ENCODE measurements at places on chromosomes 5 and 9.

DNA sequence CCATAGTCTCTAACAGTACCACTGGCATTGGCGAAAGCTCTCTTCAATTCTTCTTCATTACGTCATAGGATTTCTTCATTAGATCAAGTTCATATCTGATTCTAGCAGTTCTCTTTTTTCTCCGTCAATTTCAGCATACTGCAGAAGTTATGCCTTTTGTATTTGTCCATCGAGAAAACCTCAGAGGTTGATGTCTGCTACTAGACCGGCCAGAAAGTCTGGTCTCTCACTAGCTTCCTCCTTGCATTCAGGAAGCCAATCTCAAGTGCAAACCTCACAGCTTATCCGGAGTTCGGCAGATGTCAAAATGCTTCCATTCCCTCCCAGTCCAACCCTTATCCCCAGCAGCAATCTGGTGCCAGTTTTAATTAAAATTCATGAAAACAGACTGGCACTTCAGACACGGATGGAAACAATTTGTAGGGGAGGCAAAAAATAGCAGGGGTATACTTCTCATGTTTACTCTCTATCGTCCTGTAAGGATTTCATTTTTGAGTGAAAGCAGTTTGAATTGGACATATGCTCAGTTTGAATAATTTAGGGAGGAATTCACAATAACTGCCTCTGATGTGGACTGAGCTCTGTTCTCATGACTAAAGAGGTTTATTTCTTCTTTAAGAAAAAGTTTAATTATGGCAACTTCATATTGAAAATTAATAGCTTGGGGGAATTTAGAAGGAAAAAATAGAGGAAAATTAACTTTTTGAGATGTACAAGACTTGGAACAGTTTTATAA lies 56.4 kb upstream of the TMC1 start:
- no peak for DNase-seq

- no peak for DNase-seq
Observed at GRCh38 chr5:118176146-118176545, 812.2 kb downstream of the DTWD2 start.

DNA sequence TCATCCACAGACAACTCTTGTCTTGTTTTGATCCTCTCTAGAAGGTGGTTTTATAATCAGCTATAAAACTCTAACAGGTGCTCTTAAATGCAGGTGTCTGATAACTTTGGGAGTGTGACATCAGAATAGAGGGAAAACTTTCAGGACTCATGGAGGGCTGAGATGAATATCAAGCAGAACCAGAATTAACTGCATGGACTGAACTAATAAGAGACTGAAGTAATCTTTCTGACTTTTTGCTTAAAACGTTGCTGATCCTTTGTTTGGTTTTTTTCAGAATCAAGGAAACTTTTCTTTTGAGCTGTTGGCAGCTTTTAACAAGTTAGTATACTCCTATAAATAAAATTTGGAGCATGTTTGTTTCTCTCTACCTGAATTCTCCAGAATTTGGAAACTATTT lies 2.3 kb upstream of the OR2V2 start:
- DNase-seq = no peak

- DNase-seq = no peak
Observed at GRCh38 chr9:79104951-79105350, 466.8 kb upstream of the TLE4 start.

- no peak for DNase-seq
Observed at GRCh38 chr9:108056084-108056804, 566.7 kb upstream of the KLF4 start.

DNA sequence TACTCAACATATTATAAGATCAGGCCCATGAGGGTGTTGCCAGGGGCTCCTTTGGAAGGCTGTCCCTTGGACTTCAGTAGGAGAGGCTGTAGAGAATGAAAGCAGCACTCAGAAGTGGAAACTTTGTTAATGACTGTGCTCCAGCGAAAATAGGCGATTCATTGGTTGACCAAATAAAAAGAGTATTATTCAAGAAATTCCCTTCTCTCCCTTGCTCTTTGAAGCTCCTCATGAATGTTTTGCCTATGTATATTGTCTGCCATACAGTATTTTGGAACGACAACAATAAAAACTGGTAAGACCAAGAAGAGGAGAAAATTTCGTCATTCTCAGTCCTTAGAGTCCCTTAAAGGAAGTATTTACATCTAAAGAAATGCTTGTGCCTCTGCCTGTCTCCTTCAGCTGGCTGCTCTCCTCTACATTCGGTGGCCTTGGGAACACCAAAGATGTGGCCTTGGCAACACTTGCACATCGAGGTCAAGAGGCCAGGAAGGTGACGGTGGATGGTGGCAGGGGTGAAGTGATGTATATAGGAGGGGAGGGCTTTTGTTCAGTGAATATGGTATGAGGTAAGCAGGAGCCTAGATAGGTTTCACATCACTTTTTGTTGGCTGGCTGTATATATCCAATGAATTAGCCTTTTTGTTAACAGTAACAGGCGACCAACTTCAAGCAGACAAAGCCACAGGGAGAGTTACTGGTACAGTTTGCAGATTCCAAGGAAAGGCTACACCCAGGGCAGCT lies 95.0 kb upstream of the ACTBL2 start:
- no peak for DNase-seq

GRCh38 chr5:71971862-71972261 lies 135.4 kb upstream of the MAP1B start:
- DNase-seq = no peak

- DNase-seq = no peak
Observed at GRCh38 chr5:62937661-62938558, 359.3 kb downstream of the LRRC70 start.

DNA sequence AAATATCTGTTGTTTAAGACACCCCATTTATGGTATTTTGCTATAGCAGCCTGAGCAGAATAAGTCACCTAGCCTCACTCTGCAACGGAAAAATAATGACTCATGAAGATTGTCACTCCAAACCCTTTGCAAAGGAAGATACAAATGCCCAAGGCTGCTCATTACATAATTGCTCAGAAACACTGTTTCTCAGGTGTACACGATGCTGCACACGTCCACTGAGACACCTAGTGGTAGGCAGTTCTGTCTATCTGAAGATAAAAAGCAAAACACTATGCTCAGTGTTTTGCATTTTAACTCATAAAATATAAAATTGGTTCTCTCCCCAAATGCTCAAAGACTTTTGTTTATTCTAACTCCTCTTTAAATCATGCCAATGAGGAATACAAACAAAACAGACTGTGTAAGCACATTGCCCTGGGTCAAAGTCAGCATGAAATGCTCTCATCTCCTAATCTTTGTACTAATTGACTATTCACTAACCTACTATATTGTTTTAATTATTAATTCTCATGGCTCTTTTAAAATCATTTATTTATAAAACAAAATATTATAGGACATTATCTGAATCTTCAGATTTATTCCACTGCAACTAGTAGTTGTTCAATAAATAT lies 7.7 kb upstream of the TSLP start:
- no peak for DNase-seq

DNA sequence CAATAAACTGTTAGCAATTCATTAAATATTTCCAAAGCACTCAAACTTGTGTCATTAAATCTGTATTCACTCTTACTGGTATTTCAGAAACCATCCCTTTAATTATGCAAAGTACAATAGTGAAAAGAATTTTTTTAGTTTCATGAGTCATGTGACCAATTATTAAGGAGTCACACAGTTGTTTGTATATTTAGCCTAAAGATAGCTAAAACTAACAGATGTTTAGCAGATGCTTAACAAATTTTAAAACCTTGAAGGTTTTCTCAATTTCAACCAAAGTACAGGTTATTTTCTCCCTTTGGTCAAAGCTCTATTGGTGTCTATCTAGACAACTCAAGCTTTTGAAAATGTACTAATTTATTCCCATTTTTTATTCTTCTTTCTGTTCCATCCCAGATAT lies 44.1 kb downstream of the PJA2 start:
- no peak for DNase-seq

DNA sequence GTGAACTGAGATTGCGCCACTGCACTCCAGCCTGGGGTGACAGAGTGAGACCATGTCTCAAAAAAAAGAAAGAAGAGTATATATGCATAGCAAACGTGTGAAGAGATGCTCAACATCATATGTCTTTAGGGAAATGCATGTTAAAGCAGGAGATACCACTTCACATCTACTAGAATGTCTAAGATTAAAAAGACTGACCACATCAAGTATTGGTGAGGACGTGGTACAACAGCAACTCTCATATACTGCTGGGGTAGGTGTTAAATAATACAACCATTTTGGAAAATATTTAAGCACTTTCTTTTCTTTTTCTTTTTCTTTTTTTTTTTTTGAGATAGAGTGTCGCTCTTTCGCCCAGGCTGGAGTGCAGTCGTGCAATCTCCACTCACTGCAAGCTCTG lies 1.6 kb upstream of the TBC1D13 start:
- no peak for DNase-seq

DNA sequence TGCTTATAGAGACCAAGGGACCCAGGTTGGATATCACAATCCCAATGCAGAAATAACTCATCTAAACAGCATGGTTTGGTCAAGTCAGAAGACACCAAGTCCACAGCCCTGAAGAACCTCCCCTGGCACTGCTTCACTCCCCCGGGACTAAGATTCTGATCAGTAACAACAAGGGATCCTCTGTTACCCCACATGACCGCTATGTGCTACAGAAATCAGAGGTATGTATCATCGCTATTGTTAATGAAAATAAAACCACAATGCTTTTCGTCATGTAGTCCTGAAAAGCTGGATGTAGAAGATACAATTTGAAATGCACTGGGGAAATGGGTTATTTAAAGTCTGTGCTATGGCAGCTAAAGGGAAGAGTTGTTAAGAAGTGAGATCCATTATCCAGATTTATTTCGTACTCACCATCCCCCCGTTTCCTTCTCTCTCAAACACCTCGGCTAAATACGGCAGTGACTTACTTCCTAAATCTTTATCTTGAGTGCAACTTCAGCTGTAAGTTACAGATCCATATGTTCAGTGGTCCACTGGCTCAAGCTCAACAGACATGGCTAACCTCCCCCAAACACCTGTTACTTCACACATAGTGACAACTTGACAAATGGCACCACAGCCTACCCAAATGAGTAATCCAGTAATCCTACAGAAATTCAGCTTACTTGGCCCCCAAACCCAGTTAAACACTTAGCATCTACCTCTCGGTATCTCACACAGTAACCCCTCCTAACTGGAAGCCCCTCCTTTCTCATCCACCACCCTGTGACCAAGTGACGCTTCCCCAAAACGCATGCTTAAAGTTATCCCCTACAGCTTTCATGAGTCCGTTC lies 129.2 kb downstream of the MYO10 start:
- no peak for DNase-seq

DNA sequence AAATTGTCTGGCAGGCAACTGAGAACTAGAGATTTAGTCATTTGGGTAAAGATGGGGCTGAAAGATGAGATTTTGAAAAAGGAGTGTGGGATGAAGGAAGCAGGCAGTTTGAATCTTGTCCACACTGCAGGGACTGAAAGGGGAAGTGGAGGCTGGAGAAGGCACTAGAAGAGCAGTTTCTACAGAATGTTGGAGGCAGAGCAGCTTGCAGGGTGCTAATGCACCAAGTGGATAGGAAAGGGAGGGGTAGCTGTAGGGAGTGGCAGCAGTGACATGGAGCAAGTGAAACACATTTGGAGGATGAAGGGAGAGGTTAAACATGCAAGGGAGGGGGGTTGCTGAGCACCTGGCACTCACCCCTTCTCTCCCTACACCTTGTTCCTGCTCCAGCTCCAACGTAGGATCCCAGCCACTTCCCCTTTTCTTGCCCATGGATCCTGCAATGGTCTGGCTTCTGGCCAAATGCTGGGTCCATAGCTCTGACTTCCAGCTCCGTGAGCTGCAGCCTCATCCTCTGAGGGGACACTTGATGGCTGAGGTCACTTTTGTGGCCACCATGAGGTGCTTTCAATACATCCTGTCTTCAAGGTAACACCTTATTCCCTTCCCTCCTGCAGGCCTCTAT lies 30.0 kb upstream of the FGD3 start:
- no peak for DNase-seq

DNA sequence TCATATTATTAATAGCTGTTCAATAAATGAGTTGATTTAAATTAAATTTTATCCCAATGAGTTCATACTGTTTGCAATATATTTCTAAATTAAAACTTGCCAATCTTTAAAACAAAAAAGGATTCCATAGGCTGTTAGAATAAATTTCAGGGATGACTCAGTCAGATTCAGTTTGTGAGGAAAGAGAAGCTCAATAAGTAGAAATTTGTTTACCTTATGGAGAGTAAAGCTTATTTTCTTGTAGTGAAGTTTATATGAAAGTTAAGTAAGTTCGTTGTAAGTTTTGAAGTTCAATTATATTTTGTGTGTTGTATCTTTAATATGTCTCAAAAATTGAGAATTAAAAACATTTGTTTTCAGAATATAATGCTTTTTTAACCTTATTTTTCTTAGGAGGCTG lies 29.0 kb downstream of the GPBP1 start:
- DNase-seq = no peak

DNA sequence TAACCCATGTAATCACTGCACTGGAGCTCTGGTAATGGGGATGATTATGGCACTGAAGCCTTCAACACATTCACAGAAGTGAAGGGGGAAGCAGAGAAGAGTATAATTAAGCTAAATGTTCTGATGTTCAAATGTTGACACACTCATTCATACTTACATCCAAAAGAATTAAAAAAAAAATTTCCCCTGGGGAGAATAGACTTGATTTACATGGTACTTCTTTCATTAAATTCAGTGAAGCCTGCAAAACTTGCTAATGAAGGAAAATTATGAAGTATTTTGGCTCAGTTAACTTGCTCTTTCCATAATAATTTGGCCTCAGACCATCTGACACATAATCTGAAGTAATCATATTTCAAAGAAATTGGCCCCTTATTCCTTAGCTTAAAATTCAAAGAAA lies 428.8 kb downstream of the SH3GL2 start:
- DNase-seq = no peak

GRCh38 chr5:154371687-154372086 lies 74.1 kb upstream of the SAP30L start:
- DNase-seq = no peak

DNA sequence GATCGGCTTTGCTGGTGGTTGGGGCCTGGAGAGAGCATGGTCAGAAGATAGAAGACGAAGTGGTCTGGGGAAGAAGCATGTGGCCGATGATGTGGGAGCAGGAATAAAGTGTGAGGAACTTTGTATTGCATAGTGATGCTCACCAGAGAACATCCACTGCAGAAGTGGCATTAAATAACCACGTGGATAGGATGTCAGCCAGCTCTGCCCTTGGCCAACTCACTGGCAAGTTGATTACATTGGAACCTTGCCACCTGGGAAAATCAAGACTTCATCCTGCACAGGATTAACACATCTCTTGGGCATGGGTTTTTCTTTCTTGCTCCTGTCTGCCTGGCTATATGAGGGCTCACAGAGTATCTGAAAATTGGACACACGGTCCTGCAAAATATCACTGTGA lies 217.4 kb downstream of the DMRT2 start:
- DNase-seq = no peak

GRCh38 chr5:65263321-65263720 lies 218.4 kb downstream of the ADAMTS6 start:
- no peak for DNase-seq

DNA sequence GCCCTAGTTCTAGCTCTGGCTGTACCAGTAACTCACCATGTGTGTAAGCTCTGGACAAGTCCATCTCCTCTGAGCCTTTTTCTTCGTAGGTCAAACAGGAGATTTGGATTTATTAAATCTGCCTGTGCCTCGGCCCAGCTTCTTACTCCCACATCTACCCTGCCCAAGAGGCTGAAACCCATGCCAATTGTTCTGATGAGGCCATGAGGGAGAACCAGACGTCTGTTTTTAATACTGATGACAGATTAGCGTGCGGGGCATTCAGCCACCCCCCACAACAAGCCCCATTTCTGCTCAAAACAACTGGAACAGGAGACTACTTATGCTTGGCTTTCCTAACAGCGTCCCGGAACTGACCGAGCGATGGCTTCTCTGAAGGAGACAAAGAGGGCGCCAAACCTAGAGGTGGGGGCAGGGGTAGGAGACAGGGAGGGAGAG lies 81.2 kb upstream of the TRIM32 start:
- no peak for DNase-seq
